Kidney epithelial cell (primary cell): ENCODE measurements at places on chromosomes 4 and X.
A peak's percentile ranks its signal among the peaks of the same experiment; 100 is the strongest.

DNA sequence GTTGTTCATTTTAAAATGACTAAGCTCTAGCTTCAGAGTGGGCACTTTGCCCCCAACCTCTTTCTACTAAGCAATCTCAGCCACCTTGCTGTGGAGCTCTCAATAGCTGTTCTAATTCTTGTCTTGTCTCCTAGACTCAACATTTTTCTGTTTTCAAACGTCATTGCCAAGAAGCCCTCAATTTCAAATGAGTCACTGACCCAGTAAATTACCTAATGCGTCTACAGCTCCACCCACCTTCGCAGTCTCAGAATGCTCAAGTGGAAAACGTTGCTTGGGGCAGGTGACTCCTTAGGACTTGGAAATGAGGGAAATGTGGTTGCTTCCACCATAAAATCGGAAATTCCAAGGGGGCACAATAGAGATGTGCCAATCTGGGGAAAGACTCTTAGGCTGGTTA lies 59.0 kb downstream of the ING2 start:
- DNase-seq, result peak; percentile 56

DNA sequence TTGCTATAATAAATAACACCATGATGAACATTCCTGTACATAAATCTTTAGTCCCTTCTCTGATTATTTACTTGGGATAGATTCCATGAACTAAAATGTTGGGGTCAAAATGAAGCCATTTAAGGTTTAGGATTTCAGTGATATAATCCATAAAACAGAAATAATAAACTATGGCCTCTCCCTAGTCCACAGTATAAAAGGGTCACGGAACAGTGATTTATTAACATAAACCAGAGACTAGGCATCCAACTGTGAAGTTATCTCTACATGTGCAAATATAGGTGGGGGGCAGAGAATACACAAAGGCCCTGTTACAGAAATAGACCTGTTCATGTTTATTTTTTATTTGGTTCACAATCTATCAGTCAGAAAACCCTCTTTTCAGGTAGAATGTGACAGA lies 499.1 kb upstream of the SLIT2 start:
- DNase-seq, result no peak

GRCh38 chr4:73156394-73156793 lies 86.9 kb upstream of the COX18 start:
- DNase-seq, result no peak

- DNase-seq, result no peak
These were observed 117.9 kb upstream of the MED14 start for GRCh38 chrX:40853004-40853815.

GRCh38 chrX:8245411-8245810 lies 74.3 kb upstream of the VCX2 start:
- no peak for DNase-seq

GRCh38 chr4:10421344-10422055 lies 35.7 kb downstream of the ZNF518B start:
- no peak for DNase-seq

- no peak for DNase-seq
These were observed 544.5 kb downstream of the PPP4R3C start for GRCh38 chrX:26918631-26919030.

DNA sequence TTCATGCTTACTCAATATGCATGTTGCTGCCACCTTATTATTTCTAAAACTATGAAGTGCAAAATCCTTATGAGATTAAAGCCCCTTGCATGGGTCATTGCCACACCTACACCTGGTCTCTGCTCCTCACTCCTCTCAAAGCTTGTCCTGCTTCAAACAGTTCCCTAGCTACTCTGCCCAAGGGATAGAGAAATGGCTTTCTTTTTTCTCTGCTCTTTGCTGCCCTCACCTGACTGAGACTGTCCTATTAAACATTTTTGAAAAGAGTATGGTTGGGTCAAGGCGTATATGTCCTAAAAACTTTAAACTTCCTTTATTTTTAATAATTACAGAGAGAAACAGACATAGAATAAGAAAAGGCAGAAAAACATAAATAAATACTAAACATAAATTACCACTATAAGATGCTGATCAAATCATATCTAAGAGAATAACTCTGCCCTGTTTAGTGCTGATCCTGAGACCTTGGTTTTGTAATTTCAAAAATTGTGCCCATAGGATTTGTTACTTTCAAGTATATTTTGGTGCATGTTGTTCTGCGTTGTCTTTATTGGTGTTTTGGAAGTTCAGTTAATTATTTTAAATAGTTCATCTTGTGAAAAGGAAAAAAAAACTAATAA lies 704.9 kb upstream of the PABPC4L start:
- no peak for DNase-seq

DNA sequence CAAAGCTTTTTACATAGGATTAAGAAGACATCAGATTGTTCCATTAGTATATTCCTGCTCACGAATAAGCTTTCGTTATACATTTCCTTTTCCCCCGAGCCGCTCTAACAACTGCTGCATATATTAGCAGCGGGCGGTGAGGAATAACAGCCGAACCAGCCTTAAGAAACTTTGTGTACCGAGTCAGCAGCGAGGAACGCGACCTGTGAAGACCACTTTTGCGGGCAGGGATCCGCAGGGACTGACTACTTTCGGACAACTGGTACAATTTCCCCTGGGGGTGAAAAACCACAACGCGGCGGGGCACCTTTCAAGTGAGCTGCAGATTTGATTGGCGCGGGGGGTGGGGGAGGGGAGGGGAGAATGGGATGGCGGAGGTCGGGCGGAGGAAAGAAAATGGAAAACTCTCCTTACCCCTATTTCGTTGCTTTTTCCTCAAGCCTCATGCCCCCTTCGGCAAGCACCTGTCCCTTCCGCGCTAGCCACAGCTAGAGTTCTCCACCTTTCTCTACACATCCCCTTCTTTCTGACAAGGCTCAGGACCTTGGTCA lies 5.9 kb upstream of the PITX2 start:
- no peak for DNase-seq

DNA sequence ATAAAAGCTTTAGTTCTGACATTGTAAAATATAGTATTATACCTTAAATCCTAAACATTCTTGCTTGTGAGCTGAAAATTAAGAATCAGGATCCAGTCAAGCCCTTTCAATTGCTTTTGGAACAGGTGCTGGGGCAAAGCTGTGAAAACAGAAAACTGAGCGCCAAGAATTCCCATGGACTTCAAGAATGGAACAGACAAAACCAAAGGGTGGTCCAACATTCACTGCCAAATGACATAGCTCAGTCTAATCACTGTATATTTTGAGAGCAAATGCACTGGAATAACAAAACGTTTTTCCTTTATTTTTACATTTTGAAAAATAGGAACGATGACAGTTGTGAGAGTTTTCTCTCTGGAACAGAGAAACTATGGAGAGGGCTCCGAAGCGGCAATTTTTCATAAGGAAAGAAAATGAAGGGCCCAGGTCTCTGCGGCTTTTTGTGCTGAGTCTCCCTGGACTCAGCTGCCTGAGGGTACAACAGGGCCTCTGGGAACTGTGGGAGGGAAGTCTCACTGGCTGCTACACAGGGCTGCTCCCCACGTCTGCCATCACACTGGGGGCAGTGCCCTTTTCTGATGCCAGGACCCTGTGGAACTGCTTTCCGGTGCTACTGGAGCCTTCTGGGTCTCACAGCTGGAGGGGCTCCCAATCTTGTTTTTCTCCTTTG lies 56.0 kb upstream of the BMPR1B start:
- DNase-seq, result no peak

DNA sequence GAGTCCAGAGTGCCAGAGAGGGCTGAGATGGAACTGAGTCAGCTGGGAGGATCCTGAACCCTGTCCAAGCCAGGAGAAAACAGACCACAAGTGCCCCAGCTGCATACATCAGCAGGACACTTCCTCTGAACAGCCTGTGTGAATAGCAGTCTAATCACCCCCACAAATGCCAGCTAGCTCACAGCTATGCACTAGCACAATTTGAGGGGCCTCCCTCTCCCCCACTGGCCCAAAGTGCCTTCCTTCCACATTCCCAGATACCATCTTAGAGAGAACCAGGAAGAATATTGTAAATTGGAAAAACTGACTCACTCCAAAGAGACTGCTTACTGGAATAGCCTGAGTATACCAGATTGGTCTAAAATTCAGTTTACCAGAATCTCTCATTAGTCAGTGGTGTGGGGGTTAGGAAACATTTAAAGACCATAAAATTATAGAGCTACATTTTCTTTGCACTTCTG lies 292.6 kb upstream of the KLF3 start:
- DNase-seq, result no peak

GRCh38 chr4:6641164-6641970 lies 882 bp downstream of the MRFAP1 start:
- no peak for DNase-seq

DNA sequence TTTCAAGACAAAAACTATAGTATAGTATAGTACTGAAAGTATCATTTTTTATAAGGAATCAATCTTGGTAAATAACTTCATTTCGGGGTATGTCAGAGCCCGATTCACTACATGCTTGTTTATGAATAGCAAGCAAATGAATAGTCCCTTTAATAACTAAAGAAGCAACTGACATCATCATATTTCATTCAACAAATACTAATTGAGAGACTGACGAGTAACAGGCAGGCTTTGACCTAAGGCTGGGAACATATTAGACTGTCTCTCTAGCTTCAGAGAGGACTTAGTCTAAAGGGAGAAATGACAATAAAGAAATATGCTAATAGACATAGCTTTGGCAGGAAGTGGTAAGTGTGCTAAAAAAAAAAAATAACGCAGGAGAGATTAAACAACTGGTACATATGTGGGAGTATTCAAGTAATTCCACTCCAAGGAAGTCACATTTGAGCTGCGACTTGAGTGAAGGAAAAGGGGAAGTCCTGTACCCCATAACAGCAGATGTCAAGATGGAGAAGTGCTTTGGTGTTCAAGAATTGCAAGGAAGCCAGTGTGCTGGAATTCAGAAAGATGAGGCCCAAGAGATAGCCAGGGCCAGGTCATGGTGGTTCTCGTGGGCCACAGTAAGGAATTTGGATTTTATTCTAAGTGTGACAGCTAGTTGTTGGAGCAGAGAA lies 284.9 kb downstream of the FBXO8 start:
- no peak for DNase-seq
